GM06990 (cell line): ENCODE measurements at places on chromosomes 6 and 20.

DNA sequence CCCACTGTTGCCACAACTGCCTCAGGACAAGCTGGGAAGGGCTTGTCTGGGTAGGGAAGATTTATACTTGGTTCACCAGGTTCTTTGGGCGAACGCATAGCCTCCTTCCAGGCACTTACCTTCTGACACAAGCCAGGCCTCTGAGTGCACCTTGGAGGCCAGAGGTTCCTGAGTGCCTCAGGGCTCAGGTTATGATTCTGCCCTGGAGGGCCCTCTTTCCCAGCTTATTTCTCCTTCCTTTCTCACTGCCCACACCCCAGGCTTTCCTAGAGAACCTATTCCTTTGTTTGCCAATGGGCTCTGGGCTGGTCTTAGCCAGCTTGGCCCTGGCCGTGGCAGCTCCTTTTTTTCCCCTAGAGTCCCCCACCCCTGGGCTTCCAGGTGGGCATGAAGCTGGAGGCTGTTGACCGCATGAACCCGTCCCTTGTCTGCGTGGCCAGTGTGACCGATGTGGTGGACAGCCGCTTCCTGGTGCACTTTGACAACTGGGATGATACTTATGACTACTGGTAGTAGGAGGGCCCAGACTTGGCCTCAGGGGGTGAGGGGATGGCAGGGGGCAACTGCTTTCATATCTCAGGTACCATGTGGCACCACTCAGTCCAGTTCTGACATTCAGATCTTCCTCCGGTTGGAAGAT lies 25.0 kb downstream of the L3MBTL1 start:
- DNase-seq: no peak

DNA sequence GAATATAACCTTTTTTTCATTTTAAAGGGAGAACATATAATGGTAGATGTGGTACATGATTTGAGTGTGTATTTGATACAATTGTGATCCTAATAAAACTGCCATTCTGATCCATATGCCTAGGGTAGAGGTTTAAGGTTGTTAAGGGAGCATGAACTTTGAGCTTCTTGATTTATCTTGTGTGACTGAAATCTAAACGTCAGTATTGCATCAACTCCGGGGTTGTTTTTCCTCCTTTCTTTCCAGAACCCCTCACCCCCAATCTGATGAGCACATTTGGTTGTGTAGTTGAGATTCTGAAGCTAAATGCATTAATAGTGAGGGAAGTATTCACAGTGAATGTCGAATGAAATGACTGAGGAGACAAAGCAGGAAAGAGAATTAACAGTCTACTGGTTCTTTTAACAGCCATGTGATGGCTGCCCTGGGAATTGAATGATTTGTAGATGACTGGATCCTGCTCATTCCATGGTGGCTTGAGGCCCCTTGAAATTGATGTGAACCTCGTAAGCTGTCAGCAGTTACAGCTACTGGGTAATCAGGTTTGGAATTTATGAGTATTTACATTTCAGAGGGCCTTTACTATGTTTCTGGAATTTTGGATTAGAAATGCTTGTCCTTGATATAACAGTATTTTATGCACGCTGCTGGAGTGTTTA lies 44.8 kb downstream of the FARS2 start:
- DNase-seq: no peak

- DNase-seq: no peak
These were observed 9.6 kb upstream of the MOXD1 start for GRCh38 chr6:132410830-132411229.

DNA sequence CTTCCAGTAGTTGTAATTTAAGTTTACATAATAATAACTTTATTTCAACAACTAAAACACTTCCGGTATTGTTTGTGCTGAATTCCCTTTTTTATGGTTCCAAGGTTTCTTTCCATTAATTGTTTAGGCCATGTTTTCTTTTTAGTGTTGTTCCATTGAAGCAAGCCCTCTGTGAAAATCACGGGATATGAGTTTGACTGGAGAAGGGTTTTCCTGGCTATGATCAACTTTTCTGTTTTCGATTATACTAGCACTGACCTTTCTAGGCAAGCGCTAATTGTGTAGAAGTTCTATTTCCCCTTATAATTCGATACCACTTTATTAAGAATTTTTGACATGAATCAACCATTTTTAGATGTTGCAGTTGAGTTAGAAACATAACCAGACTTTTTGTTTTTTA lies 2.4 kb downstream of the LAMA2 start:
- no peak for DNase-seq

DNA sequence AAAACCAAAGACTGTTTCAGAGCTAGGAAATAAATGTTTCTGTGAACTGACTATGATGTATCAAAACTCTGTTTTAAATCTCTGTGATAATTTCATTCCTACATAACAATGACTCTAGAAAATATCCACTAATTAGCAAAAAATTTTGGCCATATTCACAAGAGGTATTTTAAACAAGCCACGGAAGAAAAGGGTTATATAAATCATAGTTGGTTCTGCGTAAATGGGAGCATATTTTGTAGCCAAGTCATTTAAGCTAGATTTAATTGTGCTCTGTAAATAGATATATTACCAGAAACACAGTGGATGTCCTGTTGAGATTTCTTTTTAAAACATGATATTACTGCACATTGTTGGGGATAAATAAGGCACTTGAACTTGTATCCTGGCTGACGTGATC lies 416.5 kb upstream of the PLCB4 start:
- no peak for DNase-seq

- DNase-seq: no peak
These were observed 205.0 kb downstream of the KCNQ5 start for GRCh38 chr6:72826744-72827438.
